ENCODE measurements at places on chromosomes 5 and 9.

DNA sequence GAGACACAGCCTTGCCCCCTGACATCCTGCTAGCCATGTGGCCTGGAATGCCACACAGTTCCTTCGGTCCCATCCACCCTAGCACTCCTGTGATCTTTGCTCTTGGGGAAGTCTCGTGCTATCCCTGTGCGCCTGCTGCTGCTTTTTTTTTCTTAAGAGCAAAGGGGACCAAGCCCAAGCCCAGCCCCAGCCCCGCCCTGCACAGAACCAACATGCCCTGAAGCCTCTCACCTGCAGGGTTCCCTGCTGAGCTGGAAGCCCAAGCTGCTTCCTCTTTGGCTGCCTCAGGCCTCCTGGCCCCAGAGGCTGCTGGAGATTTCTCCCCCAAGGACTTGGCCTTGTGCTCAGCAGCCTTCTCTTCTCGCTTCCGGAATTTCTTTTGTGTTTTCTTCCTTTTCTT, 1.8 kb downstream of the SURF6 start:
- DNase-seq: no peak

DNA sequence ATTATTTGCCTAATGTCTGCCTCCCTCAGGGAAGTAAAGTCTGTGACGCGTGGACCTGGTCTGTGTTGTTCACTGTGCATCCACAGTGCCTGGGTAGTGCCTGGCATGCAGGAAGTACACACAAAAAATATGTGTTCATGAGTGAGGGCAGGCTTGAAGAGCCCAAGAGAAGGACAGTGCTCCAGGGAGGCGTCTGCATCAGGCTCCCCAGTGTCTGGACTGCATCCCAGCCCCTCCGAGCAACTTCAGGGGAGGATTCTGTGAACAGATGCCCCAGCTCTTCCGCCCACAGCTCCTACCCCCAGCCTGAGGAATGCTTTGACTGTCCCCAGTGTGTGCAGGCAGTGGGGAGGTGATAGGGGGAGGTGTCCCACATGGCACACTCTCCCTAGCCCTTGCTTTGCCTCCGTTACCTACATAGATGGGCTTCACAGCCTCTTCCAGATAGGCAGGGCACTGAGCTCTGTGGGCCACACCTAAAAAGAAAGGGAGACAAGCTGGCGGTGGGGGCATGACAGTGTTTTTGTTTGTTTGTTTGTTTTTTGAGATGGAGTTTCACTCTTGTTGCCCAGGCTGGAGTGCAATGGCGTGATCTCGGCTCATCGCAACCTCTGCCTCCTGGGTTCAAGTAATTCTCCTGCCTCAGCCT, 25.4 kb downstream of the IRF1 start:
- no peak for DNase-seq

- no peak for DNase-seq
Observed at GRCh38 chr5:107092695-107093094, 578.0 kb downstream of the EFNA5 start.

DNA sequence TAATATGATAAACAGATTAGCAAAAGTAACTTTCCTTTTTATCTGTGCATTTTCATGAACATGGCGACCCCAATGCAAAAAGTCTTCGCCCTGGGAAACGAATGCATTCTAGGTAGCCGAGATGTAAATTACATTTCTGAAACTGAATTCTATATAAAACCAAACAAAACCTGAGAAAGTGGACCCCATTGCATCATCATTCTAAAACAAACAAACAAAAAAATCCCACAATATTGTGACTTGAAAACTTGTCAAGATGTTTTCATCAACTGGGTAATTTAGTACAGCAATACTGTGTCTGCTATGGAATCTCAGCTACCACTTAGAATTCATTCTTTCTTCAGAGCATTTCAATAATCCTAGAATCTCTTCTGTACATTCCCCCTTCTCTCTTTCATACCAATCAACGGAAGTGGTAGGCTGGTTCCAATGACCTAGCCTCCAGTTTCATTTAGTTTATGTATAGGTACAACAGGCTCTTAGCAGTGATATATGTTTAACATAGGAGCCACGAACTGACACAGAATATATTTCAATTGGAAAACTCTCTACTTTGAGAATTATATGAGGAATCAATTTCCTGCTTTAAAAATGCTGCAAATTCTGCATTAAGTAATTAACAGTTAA, 85.6 kb downstream of the FBXW11 start:
- no peak for DNase-seq

DNA sequence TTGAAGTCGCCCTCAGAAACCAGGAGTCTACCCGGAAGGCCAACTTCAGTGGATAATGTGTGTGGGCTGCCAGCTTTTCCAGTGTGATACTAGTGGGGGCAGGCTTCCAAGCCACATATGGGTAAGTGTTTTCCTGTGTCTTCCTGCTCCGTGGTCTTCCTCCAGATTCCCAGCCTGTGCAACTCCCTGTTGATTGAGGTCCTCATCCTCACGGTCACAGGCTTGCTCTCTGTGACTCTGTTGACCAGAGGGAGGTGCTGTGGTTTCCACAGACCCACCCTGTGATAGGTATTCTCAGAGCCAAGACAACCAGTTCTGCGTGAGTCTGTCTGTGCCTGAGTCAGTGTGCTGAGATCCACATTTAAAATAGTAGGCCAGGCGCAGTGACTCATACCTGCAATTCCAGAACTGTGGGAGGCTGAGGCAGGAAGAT, 388.0 kb upstream of the IRX2 start:
- no peak for DNase-seq

DNA sequence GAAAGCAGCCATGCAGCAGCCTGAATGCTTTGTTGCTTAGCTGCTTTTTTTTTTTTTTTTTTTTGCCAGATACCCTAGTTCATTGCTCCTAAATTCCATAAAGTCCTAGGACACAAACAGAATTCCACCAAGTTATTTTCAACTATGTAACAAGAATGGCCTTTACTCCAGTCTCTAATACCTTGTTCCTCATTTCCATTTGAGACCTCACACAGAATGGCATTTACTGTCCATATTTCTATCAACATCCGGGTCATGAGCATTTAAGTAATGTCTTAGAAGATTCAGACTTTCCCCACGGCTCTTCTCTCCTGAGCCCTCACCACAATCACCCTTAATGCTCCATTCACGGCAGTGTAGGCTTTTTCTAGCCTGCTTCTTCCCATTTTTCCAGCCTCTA, 31.7 kb upstream of the FBXW11 start:
- no peak for DNase-seq

DNA sequence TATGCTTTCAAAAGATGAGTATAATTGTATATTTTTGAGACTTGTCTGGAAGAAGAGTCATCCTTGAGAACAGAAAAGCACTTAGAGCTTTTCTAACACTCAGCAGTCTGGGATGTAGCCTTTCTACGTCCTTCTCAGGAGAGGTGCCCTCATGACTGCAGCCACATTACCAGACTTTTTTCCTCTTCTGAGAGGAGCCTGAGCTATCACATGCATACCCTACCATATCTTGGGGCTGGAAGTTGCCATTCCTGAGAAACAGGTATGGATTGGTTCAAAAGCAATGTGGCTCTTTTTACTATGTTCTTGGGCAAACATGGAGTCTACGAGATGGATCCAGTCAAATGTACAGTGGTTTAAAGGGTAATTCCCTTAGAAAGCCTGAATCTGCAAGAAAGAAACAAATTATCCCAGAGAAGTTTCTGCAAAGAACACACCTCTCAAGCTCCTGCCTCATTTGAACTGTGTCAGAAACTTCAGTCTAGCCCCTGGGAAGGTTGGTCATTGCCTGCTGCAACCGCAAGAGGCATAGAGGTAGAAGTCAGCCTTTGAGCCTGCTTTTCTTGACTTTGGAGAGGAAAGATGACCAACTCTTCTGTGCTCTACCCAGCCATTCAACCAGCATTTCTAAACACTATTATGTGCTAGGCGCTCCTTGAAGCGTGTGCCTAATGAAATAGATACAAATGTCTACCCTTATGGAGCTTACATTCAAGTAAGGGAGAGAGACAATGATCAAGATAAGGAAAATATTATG, 401.9 kb upstream of the ACTBL2 start:
- DNase-seq: no peak

DNA sequence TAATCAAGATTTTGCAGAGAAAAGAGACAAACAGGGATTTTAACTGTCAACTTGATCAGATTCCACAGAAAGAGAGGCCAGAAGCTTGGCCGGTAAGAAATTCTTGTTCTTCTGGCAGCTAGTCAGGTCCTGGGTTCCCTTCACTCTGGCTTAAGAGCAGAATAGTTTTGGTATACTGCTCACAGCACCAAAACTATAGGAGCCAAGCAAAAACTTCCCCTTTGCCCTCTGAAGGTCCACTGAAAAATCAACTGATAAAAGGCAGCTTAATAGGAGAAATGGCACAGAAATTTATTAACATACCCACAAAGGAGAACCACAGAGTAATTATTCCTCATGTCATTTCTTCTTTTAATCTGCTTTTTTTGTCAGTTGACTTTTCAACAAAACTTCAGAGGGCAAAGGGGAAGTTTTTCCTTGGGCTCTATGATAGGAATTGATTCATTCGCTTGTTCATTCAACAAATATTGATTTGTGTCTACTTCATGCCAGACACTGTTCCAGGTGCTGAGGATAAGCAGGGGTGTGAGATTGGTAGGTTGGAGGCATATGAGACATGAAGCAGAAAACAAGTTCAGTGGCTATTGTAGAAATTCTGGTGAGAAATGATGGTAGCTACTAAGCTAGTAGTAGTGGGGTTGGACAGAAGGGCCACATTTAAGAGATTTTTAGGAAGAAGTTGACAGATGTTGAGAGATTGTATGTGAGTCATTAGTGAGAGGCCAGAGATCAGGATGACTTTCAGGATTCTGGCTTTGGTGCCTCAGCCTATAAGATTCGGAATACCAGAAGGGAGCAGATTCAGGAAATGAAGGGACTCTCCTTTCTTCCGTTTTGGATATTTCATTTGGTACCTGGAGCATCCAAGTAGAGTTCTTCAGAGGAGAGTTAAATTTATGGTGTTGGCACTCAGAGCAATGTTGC, 20.6 kb upstream of the NNT start:
- no peak for DNase-seq

DNA sequence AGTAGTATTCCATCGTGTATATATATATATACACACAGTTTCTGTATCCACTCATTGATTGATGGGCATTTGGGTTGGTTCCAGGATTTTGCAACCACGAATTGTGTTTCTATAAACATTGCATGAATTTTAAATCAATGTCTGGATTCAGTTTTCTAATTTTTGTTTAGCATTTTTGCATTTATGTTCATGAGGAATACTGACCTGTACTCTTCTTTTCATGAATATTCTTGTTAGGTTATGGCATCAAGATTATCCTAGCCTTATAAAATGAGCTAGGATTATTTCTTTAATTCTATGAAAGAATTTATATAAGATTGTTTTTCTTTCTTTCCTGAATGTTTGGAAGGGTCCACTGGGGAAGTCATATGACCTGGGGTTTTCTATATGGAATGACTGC, 35.3 kb upstream of the TMEM215 start:
- no peak for DNase-seq

- no peak for DNase-seq
Observed at GRCh38 chr5:72179816-72180440, 72.7 kb downstream of the MAP1B start.

GRCh38 chr9:35928591-35929452, 19.5 kb downstream of the SPAAR start:
- no peak for DNase-seq

- no peak for DNase-seq
Observed at GRCh38 chr9:86186696-86187095, 72.8 kb downstream of the C9orf153 start.

DNA sequence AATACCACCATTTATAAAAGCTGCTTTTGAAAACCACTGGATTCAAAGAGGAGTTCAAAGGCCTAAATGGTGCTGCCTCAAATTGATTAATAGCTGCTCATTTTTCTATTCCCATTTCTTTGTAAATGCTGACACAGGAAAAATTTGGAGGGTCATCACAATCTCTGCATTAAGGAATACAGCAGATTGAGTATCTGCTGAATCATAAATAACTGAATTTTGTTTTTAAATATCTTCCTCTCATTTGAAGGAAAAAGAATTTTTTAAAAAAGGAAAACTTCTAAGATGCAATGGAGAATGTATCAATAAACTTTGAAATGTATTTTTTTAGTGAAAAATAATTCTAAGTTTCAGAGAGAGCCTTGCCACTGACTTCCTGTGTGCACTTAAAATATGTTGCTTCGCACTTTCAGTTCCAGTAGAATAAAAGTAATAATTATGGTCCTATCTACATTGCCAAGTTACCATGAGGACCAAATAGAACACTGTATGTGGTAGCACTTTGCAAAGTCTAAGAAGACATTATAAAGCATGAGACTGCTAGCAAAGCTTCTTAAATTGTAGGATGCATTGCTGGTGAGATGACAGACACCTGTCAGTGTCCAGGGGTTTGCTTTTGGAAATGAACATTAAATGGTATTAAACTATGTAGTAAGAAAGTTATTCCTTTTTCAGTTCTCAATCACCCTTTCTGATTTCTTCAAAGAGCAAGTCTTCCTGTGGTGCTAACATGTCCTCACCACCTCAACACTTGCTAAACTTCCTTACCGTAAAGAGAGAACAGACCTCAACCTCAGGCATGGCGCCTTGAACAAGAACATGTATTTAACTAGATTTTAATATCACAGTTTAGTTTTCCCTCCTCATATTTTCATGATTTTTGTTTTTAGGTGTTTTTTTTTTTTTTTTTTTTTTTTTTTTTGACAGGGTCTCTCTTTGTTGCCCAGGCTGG, 555.1 kb downstream of the EBF1 start:
- no peak for DNase-seq

DNA sequence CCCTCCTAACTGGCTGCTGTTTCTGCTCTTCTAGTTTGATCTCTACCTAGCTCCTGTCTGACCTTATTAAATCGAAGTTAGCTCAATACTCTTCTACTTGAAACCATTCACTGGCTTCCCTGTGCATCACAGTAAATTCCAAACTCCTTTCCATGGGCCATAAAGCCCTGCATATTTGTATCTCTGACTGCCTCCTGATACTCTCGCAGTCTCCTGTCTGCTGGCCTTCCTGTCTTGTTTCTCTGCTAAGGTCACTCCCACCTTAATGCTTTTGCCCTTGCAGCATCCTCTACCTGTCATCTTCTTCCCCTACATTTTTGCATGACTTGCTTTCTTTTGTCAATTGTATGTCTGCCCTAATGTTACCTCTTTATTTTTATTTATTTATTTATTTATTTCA, 44.8 kb downstream of the SNCAIP start:
- DNase-seq: no peak

- no peak for DNase-seq
Observed at GRCh38 chr9:111108946-111109345, 70.7 kb upstream of the LPAR1 start.

DNA sequence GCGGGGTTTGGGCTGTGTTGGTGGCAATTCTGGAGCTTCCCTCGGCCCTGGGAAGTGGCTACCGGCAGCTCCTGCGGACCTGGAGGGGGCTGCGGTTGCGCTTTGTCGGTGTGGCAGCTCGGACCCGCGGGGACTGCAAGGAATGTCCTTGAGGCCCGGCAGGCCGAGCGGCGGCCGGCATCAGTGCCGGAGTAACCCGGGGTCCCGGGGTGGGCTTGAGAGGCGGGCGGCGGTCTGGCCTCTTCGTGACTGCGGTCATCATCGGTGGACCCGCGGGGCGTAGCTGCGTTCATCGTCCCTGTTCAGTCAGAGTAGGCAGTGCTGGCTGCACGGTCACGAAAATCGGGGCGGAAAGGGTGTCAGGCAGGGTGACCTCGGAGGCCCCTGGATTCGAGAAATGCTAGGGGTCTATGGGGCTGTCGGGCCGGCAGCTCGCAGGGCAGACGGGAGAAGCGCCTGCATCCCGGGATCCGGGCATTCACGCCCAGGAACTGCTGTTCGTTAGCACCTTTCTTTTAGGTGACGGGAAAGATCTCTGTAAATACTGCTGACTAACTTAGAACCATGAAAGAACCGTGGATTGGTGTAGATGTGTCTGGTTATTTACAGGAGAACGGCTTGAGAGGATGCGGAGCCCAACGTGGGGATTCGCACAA, 474 bp downstream of the HMGCR start:
- DNase-seq: peak; percentile 18

GRCh38 chr5:14630671-14631070, 33.8 kb upstream of the OTULIN start:
- no peak for DNase-seq
